ENCODE measurements at places on chromosomes 2 and 18.
A peak's percentile ranks its signal among the peaks of the same experiment; 100 is the strongest.

DNA sequence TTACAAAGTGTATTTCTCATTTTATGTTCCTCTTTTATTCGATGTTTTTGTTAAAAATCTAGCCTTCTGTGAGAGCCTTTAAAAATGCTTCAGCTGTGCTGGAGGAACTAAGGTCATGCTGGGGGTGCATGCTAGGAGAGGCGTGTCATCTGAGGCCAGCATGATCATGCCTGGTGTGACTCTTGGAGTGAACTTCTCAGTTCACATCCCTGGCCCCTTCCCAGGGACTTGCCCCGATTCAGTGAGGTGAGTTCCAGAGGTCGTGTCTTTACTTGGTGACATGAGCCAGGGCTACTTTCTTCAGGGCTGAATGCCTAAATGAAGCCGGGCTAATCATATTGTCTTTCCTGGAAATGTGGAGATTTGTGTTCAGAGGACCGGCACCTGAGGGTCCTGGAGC lies 264.9 kb downstream of the MREG start:
- no peak for DNase-seq

DNA sequence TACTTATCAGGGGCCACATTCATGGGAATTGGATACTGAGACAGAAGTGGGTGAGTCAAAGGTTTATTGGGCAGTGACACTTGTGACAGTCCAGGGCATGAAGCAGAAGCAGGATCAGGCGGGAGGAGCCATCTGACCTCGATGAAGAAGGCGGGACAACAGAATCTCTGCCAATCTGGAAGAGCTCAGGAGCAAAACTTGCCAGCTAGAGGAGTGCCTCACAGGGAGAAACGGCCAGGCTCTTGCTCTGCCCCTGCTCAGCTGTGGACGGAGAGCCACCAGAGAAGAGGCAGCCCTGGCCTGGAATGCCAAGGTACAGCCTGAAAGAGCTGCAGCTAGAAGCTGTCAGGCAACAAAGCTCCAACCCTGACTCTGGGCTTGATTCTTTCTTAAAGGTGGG lies 16.9 kb downstream of the DAW1 start:
- DNase-seq: no peak

DNA sequence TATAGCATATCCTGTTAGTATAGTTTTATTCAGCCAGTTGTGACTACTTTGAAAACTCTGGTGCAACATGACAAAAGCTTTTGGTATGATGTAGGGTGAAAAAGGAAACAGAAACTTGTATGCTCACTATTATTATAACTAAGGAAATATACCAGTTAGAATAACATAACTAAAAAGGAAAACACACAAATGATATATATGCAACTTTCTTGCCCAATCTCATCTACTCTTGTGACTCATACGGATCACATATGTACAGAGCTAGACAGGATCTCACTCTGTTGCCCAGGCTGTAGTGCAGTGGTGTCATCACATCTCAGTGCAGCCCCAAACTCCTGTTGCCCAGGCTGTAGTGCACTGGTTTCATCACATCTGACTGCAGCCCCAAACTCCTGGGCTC lies 12.4 kb upstream of the TLK1 start:
- no peak for DNase-seq

GRCh38 chr2:196234672-196235071 lies 63.3 kb upstream of the STK17B start:
- peak; percentile 24 for DNase-seq

DNA sequence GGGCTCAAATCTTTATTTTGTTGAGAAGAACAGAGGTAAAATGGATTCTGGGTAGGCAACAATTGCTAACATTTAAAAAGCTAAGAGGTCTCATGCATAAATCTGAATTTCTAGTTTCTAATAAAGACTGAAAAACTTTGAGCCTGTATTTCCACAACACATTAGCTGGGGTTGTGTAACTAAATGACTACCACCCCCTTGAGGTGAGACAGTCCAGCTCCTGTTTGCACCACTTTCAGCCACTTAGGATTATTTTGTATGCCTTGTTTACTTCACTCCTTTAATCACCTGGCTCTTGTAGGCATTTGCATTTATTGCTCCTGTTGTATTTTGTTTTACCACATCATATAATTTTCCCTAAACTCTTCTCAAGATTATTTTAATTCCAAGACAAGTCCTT lies 376.6 kb downstream of the PTH2R start:
- no peak for DNase-seq

DNA sequence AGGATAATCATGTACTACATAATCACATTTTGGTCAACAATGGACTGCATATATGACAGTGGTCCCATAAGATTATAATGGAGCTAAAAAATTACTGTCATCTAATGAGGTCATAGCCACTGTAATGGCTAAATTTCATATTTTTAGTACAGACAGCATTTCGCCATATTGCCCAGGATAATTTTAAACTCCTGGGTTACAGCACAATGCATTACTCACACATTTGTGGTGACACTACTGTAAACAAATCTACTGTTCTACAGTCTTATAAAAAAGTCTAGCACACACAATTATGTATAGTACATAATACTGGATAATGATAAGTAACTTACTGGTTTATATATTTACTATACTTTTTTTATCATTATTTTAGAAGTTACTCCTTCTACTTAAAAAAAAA lies 12.8 kb downstream of the EIF2AK2 start:
- DNase-seq: no peak

DNA sequence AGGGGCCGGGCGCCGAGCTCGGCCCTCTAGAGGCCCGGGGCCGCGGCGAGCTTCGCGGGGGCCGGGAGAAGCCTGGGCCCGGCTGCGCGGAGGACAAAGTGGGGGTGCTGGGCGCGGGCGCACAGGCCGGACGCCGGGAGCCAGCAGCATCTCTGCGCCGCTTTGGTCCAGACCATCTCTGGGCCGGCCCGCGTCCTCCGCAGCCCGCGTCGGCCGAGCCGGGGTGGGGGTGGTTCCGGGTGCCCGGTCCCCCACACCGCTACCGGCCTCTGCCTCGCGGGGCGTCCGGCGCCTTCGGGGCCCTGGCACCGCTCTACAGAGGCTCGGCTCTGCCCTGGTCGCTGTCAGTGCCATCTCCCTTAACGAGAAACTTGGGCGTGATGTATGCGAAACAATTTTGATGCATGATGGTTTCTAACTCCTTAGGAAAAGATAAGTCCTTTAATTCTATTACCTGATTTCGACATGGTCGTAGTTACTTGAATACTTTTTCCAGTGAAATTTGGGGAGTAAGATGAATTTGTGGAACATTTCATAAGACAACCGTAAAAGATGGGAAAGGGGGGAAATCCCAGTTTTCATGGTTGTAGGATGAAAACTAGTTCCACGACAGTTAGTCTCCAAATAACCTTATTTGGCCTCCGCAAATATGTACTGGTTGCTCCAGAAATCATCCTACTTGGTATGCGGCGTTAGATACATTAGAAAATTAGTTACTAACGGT lies 562 bp downstream of the TWSG1 start:
- DNase-seq: peak; percentile 11

DNA sequence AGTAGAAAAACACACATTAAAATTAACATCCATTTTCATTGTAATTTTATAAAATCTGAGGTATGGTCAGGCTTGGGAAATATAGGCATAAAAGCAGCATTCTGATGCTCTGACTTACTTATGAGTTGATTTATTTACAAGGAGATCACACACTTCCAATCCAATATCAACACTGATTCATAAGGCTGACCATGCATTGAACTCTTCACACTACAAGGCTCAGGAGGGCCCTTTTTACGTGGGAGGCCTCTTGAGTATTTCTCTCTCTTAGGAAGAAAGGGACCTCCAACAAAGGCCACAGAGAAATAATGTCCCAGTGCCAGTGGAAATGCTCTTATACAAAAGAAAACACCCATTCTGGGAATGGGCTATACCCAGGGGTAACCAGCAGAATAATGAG lies 222.8 kb downstream of the NAPG start:
- no peak for DNase-seq

- DNase-seq: no peak
Observed at GRCh38 chr2:157748371-157749142, 119.9 kb upstream of the ACVR1C start.

GRCh38 chr18:79856119-79857007 lies 58.6 kb downstream of the KCNG2 start:
- no peak for DNase-seq

- DNase-seq: no peak
Observed at GRCh38 chr18:79343567-79344207, 52.0 kb upstream of the NFATC1 start.

DNA sequence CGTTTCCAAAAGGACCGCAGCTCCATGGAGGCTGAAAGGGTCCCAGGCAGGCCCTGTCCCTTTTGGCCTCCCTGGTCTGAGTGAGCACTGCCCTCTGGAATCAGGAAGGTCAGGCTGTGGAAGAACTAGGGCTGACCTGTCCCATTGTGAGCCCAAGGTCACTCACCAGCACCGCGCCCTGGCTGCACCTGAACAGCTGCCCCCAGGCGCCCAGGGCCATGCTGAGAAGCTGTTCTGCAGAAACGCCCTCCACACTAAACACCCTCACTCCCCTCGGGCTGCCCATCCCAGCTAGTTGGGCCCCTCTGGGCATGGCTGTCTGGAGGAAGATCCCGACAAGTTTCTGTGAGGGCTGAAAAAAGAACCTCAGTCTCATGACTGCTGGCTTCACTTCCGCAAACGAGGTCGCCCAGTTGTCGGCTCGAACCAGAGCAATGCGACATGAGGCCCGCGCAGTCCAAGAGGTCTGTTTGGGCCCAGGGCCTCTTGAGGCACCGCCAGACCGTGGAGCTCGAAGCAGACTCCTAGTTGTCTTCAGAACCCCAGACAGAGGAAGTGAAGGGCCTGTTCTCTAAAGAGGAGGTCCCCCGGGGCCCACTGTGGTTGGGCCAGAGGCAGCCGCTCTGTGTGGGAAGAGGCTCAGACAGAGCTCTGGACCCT lies 64.4 kb downstream of the INPP5D start:
- DNase-seq: no peak

DNA sequence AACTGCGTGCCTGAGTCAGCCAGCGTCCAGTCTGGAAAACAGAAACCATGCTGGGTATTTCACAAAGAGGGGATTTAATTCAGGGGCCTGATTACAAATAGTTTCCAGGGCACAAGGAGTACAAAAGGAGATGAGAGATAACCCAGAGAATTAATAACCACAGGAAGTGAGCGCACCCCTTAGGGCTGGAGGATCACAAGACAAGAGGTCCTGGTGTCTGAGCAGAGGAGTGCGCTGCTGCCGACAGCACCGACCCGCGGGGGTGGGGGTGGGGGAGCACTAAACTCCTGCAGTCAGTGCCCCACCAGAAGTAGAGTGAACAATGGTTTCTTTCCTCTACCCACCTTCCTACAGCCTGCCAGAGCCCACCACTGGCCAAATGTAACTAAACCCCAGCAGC lies 20.8 kb upstream of the MAL start:
- no peak for DNase-seq

DNA sequence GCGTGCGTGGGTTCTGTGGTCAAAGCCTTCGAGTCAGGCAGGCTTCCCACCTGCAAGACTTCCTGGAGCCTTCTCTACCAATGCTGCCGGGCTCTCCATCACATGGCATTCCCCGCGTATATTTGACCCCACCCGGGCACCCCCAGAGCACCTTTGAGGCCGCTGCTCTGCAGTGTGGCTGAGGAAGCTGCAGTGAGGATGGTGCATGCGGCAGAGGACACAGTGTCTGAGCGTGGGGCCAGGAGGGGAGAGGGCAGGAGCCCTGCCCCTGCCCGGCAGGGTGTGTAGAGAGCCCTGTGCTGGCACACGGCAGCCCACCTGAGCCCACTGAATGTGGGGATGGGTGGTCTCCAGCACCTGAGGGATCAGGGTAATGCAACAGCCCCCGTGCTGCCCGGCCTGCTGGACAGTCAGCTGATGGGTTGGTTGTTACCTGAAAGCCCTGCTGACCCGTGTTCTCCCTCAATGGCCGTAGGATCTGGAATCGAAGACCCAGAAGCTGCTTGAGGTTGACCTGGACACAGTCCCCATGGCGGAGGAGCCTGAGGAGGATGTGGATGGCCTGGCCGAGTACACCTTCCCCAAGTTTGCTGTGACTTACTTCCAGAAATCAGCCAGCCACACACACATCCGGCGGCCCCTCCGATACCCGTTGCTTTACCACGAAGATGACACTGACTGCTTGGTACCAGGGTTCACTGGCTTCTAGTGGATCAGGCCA lies 36.8 kb upstream of the GPR17 start:
- no peak for DNase-seq

GRCh38 chr2:177551989-177552421 lies 159.4 kb downstream of the AGPS start:
- DNase-seq: no peak

DNA sequence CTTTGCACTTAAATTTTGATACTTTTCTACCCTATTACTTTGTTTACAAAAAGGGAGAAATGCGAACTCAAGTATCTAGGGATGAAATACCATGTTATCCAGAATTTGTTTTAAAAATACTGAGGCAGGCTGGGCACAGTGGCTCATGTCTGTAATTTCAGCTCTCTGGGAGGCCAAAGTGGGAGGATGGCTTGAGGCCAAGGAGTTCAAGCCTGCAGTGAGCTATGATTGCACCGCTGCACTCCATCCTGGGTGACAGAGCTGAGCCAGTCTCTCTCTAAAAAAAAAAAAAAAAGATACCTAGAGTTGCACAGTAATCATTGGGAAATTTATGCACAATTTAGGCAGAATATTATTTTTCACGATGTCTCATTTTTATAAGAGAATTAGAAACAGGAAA lies 12.4 kb upstream of the VAPA start:
- no peak for DNase-seq

DNA sequence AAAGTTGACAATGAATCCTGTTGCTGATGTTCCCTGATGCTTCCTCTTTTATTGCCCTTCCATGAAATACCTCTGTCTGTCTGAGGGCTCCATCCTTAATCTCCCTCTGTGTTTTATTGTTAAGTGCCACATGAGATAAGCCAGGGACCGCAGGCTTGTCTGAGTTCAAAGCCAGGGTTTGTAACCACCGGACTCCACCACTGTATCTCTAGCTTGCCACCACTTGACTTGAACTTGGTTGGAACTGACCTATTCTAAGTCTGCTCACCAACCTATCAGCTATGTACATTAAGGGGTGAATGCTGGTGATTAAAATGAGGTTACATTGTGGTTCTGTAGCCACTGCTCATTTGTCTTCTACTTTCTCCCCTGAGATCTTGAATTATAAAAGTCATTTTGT lies 328.5 kb upstream of the ZEB2 start:
- no peak for DNase-seq

DNA sequence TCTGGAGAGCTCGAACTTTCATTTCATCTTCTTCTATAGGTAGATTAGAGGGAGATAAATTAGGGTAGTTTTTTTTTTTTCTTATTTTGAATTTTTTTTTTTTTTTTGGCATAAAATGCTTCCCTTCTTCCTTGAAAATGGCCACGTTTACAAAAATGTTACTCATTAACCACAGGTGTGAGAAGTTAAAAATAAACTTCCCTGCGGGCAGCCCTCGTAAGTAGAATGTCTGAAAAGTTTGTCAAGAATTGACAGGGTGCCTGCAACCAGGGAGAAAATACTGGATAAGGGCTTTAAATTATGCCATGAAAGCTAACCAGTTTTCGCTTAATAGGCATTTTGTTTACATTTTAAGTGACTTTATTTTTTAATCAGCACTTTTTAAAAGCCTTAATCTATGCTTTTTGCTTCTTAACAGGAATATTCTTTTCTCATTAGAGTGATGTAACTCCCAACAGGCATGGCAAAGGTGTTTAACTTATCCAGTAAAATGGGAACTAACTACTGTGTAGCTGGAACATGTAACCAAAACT lies 4.2 kb upstream of the FN1 start:
- no peak for DNase-seq

- no peak for DNase-seq
Observed at GRCh38 chr18:56661360-56662062, 10.4 kb downstream of the WDR7 start.

- DNase-seq: no peak
Observed at GRCh38 chr2:200253639-200254038, 52.9 kb upstream of the SPATS2L start.

All from effector CD4-positive, alpha-beta T cell (primary cell).